Mesothelial cell of epicardium (in vitro differentiated cells): ENCODE measurements at places on chromosomes 1 and 21. TPM values are rescaled to one million over a fixed set of nuclear protein-coding genes. Genes with fewer than 3 reads are reported as not detected.

SPAG17 gene
- 2.7 to 4.7 TPM (median 3.7 TPM) in 3 replicates for total RNA-seq

FHAD1 gene
- 1.0 to 1.3 TPM (median 1.1 TPM) in 3 replicates for total RNA-seq

S1PR1 gene
- total RNA-seq, result 21.5 to 25.5 TPM (median 23.5 TPM) in 3 replicates

GRCh38 chr1:7608628-7609305 is 162.3 kb upstream of the VAMP3 start:
- H3K27me3 ChIP-seq, result peaks cover 1% of the 10 kb centered on the region
- no peak overlapping the region for H3K27ac ChIP-seq
- H3K4me1 ChIP-seq, result no peaks in the 10 kb centered on the region
- H3K4me3 ChIP-seq, result no peak overlapping the region

GRCh38 chr1:145983960-145984830 is 12.2 kb downstream of the TXNIP start:
- no peaks in the 10 kb centered on the region for H3K27me3 ChIP-seq
- no peaks in the 10 kb centered on the region for H3K36me3 ChIP-seq
- no peak overlapping the region for H3K4me3 ChIP-seq
- H3K27ac ChIP-seq, result peak overlapping the region; percentile 82

- peak overlapping the region; percentile 43 for H3K4me3 ChIP-seq
- H3K27ac ChIP-seq, result peak overlapping the region; percentile 72
- peaks cover 10% of the 10 kb centered on the region for H3K4me1 ChIP-seq
- H3K27me3 ChIP-seq, result no peaks in the 10 kb centered on the region
These were observed 3.1 kb downstream of the FTCD start for GRCh38 chr21:46151989-46152926.

DNA sequence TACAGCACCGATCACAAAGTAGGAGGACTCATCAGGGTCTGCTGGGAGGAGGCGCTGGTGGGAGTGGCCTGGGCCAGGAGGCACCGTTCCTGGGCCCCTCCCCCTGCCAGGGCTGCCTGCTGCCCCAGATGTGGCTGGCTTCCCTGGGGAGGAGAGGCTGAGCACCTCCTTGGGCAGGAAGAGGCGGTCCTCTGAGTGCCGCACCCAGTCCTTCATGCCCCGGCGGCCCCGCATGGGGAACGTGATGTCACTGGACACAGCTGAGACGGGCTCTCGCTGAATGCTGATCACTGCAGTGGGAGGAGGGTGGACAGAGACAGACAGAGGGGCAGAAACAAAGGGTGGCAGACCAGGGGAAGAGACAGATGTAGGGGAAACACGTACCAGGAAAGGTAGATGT is 24.8 kb downstream of the ADGRB2 start:
- H3K36me3 ChIP-seq, result no peaks in the 10 kb centered on the region
- peaks cover 4% of the 10 kb centered on the region for H3K27me3 ChIP-seq
- no peak for DNase-seq
- no peak overlapping the region for H3K4me3 ChIP-seq
- H3K4me1 ChIP-seq, result no peaks in the 10 kb centered on the region

GRCh38 chr1:19648239-19648638 is 4.1 kb downstream of the NBL1 start:
- peaks cover 18% of the 10 kb centered on the region for H3K27me3 ChIP-seq
- peaks cover 4% of the 10 kb centered on the region for H3K4me1 ChIP-seq
- no peak for DNase-seq

DNA sequence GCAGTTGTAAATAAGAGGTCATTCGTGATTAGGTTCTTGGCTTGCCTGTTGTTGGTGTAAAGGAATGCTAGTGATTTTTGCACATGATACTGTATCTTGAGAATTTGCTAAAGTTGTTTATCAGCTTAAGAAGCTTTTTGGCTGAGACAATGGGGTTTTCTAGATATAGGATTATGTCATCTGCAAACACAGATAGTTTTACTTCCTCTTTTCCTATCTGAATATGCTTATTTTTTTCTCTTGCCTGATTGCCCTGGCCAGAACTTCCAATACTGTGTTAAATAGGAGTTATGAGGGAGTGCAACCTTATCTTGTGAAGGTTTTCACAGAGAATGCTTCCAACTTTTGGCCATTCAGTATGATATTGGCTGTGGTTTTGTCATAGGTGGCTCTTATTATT is 576.1 kb upstream of the RGS18 start:
- H3K4me1 ChIP-seq, result peaks cover 6% of the 10 kb centered on the region
- H3K4me3 ChIP-seq, result no peak overlapping the region
- H3K36me3 ChIP-seq, result no peaks in the 10 kb centered on the region
- H3K27ac ChIP-seq, result no peak overlapping the region

DNA sequence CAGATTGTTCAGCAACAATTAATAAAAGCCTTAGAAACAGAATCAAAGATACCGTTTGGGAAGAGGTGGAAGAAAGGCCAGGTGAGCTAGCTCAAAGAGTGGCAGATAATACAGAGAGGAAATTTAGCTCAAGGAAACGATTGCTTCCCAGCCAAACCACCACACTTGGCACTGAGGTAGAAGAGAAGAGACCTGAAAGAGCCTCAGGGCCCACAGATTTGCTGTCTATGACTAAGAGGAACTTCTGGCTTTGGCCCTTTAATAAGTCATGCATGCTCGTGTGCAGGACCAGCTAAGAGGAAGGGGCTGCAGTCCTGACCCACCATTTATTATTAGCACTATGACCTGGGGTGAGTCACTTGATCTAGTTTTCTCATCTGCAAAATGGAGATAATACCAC is 72.8 kb upstream of the BCL10 start:
- H3K4me3 ChIP-seq, result no peak overlapping the region
- peaks cover 8% of the 10 kb centered on the region for H3K4me1 ChIP-seq
- H3K27me3 ChIP-seq, result no peaks in the 10 kb centered on the region

GRCh38 chr1:1004420-1004779 is 4.5 kb upstream of the HES4 start:
- H3K4me3 ChIP-seq, result peak overlapping the region; percentile 44
- H3K36me3 ChIP-seq, result peaks cover 6% of the 10 kb centered on the region
- peaks cover 2% of the 10 kb centered on the region for H3K27me3 ChIP-seq
- H3K27ac ChIP-seq, result peak overlapping the region; percentile 92
- no peak for DNase-seq
- H3K4me1 ChIP-seq, result peaks cover 18% of the 10 kb centered on the region
